Natural killer cell (primary cell): ENCODE measurements at places on chromosomes 12 and 14.

DNA sequence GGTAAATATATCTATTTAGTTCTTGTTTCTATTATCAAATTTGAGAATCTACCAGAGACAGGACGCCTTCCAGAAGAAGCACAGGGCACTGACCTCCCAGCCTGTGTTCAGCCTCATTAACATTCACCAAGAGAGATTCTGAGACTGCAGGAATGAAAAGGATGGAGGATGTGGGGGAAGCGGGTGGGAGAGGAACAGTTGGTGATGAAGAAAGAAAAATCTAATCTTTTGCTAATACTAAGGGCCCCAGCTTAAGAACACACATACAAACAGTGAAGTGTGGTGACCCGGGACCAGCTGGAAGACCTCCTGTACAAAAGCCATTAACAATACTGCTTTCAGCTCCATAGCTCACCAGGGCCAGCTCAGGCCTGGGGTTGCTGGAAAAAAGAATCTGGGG, 160.5 kb downstream of the NUAK1 start:
- no peak for DNase-seq

- no peak for DNase-seq
These were observed 12.7 kb upstream of the MBIP start for GRCh38 chr14:36333119-36333518.

DNA sequence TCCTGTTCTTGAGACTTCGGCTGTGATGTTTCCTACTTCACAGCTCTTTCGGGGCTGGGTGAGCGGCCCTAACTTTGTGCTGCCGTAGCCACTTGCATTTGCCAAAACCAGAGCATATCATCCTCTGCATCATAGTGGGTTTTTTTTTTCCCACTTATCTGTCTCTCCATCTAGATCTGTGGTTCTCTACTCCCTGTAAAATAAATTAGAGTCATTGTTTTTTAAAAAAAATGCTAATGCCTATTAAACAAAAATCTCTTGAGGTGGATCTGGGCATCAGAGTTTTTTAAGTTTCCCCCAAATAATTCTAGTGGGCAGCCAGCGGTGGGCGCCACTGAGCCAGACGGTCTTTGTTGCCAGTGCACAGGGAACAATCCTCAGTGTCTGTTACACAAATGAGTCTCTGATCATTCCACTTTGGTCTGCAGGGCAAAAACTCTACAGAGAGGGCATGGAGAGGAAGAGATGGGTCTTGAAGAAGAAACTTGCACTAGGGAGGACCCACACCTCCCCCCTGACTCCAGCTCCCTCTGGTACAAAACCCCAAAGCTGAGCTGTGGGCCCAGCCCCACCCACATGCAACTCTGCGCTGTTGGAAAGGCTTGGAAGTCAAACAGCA, 62.4 kb upstream of the BCL2L14 start:
- peak; percentile 69 for DNase-seq

- DNase-seq: no peak
These were observed 107.9 kb upstream of the ESRRB start for GRCh38 chr14:76268047-76268431.
